NCI-H1048 (cell line): ENCODE measurements at places on chromosomes 1 and 21.
A peak's percentile ranks its signal among the peaks of the same experiment; 100 is the strongest.

- DNase-seq = no peak
Measured at GRCh38 chr1:184425449-184426277, 38.8 kb downstream of the C1orf21 start.

DNA sequence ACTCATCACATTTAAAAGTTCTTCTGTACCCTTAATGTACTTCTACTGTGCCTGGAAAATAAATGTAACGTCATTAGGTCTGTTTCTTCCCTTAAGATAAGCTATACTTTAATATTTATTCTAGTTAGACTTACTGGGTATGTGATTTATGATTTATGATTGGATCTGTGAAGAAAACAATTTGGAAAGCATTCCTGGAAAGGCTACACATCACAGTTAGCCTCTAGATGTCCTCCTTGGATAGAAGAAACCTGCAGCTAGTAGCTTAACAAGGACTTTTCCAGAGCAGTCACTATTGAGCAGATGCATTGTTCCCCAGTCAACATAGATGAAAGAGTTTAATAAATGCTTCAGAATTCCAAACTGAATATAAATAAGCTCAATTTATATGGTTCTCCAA, 22.2 kb upstream of the ABL2 start:
- DNase-seq = no peak

- DNase-seq = no peak
Measured at GRCh38 chr1:16158993-16159831, 3.3 kb upstream of the EPHA2 start.

GRCh38 chr1:3585940-3586568, 25.3 kb downstream of the MEGF6 start:
- DNase-seq = no peak

DNA sequence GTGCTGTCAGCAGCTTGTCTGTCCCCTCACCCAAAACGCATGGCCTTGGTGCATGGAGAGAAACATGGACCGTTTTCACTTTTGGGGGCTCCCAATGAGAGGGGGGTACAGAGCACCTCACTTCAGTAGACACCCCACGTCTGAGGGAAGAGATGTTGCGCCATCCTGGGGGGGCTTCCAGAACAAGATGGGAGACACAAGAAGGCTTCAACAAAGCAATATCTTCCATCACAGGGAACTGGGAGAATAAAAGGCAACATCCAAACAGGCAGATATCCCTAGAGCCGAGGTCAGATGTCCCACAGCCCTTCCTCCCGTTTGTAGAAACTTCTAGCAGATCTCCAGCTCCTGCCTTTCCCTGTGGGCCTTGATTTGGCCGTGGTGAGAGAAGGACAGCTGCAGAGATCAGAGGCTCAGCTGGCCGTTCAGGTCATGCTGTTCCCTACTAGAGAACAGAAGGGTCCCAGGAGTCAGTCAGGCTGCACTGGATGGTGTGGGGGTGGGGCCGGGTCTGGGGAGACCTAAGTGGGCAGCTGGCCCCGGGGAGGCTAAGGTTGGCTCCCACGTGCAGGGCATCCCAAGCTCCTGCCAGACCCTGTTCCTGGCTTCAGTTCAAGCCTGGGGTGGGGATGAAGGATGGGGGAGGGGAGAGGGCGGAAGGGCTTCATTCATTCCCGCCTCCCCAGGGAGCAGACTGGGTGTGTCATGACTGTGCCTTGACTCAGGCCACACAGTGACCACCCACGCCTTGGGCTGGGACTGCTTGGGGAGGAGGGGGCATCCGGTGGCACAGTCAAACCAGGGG, 4.4 kb downstream of the PLOD1 start:
- DNase-seq = no peak

GRCh38 chr1:18211764-18212163, 104.2 kb downstream of the IGSF21 start:
- no peak for DNase-seq

- DNase-seq = no peak
Measured at GRCh38 chr1:49346767-49347349, 570.2 kb upstream of the BEND5 start.

DNA sequence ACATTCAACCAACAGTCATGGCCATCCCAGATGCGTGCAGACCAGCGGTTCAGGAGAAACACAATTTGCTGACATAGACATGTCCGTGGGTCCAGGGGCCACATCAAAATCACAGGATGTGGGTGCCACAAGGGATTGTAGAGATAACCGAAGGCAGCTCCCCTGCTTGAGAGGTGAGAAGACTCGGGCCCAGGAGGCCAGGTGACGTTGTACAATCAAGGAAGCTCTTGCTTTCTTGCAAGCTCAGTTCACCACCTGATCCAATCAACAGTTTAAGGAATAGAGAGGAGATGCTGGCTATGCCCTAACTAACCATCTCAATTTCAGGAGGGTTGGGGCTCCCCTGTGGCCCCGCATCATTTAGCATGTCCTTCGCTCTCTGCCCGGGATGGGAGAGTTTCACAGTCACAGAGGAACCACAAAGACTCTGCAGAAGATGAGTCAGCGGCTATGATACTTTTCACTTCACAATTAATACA, 19.5 kb downstream of the UBASH3A start:
- DNase-seq = no peak

DNA sequence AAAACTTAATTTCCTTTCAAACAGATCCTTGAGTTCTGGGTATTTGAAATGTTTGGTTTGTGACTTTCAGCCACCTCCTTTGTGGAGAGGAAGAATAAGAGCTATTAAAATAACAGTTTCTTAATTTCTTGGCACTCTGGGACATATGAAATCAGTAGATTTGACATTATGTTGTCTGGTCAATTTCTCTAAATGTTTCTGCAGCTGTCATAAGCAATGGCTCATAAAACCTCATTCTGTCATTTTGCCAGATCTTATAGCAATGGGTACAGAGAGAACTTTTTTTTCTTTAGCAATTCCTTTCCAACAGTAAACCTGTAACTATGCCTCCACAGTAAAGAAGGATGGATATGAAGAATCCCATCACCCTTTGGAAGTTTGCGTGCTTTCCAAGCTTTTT, 52.6 kb downstream of the LAMC1 start:
- no peak for DNase-seq

DNA sequence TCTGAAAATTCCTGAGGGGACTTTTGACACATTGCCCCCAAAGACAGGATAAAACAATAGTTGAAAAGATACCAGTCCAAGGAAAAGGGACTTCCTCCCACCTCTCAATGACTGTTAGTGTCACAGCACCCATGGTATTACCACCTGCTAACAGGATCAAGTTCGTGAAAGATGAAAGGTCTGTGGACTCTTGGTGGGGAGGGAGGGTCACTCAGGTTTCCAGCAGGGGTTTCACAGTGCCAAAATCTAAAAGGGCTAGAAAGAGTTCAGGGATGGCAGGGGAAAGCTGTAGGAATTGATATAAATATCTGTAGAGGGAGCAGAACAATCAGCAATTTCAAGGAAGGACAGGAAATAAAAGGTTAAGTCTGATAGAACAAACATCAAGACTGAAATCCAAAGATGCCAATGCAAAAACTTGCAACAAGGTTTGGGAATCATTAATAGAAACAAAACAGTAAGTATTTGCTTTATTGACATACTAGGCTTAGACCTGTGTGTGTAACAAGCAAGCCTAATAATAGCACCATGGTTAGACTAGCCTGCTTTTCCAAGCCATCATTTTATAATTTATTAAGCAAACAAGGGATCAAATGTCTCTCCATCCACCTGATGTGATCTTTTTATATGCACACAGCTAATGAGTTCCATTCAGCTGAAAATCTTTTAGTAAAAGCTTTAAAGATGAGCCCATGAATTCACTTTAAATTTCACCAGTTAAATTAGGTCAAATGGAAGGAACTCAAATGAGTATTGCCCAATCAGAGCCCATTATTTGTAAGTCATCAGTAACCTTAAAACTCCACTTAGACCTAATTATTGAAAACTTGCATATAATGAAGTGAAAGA, 3.7 kb downstream of the MCL1 start:
- no peak for DNase-seq

DNA sequence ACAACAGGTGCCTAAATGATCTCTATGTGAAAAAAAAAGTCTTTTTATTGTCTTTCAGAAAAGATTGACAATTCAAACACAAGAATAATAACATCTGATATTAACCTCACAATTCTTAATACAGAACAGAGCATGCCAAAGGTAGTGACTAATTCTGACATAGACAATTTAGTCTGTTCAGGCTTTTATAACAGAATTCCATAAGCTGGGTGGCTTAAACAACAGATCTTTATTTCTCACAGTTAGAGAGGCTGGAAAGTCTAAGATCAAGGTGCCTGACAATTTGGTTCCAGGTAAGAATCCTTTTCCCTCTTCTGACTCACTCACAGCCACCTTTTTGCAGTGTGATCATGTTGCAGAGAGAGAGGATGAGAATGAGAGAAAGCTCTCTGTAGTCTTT, 27.0 kb downstream of the DPYD start:
- DNase-seq = no peak

- no peak for DNase-seq
Measured at GRCh38 chr1:46522184-46522968, 29.1 kb downstream of the KNCN start.

GRCh38 chr1:10745383-10745782, 51.1 kb downstream of the CASZ1 start:
- no peak for DNase-seq

GRCh38 chr1:91754348-91754747, 131.6 kb downstream of the TGFBR3 start:
- no peak for DNase-seq

DNA sequence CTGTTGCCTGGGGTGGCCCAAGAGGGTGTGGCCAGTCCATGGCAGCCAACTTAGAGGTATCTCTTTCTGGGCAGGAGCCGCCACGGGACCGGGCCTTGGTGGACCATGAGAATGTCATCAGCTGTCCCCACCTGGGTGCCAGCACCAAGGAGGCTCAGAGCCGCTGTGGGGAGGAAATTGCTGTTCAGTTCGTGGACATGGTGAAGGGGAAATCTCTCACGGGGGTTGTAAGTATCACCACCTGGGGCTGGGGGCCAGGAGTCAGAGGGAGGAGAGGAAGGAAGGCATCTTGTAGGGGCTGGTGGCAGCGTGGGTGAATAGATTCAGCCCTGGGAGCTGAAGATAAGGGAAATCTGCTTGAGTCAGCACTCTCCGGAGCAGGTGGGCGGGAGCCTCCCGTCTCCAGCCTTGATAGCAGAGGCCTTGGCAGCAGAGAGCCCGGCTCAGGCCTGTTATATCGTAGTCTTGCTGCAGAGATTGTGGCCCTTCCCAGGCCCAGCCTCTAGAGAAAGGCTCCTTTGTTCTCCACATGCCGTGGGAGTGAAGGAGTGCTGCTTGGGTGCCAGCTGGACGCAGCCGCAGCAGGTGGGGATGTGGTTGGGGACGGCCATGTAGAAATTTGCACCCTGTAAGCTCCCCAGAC, 25.4 kb downstream of the PHGDH start:
- DNase-seq = no peak

GRCh38 chr1:172482044-172482443, 38.2 kb upstream of the PIGC start:
- DNase-seq = no peak

DNA sequence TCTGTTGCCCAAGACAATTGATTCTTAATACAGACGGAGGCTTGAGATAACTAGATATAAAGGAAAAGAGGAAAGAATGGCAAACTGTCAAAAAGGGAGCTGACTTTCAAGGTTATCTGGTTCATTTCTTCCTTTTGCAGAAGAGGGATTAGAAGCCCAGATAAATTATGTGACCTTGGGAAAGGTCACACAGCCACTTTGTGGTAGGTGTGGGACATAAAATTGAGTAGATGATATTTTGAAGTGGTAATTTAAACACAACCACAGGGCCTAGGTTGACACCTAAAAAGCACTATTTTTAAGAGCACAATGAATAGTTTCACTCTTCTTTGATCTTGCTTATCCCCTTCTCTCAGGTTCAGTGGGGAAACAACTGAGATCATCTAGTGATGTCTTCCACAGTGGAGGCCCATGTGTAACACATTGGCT, 16.9 kb upstream of the KIAA0040 start:
- no peak for DNase-seq

DNA sequence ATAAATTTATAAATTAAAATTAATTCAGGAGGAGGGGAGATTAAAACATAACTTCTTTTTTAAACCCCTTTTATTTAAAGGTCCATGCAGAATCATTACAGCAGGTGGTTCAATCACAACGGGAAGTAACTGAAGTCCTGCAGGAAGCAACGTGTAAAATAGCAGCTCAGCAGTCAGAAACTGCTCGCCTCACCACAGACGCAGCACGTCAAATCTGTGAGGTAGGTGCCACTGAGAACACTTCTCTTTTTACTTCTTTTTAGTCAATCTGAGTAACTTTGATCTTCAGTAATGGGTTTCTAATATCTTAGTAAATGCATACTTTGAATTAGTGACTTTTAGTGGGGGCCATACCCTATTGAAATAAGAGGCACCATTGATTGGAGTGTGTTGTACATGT, 87.0 kb downstream of the CEP350 start:
- DNase-seq = no peak

- DNase-seq = peak; percentile 60
Measured at GRCh38 chr1:22025368-22026155, 24.1 kb downstream of the CELA3A start.

GRCh38 chr1:228332797-228333738, 73.6 kb downstream of the TRIM11 start:
- DNase-seq = no peak

GRCh38 chr1:164250365-164250764, 308.6 kb upstream of the PBX1 start:
- no peak for DNase-seq

GRCh38 chr1:184472136-184472535, 85.3 kb downstream of the C1orf21 start:
- DNase-seq = no peak

DNA sequence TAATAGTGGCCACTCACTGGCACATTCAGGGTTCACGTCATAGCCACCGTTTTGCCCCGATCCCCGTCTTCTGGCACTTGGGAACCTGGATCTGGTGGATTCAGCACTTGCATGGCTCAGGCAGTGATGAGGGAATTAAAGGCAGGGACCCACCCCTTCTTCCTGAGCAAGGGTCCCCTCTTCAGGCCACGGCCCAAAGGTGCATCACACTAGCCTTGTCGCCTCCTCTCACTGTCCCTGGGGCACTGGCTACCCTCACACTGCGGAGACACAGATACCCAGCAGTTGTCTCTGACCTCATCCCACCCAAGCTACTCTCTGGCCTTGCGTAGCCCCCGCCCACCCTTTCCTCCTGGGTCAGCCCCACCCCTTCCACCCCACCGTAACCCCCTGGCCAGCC, 19.9 kb upstream of the LDLRAP1 start:
- no peak for DNase-seq

DNA sequence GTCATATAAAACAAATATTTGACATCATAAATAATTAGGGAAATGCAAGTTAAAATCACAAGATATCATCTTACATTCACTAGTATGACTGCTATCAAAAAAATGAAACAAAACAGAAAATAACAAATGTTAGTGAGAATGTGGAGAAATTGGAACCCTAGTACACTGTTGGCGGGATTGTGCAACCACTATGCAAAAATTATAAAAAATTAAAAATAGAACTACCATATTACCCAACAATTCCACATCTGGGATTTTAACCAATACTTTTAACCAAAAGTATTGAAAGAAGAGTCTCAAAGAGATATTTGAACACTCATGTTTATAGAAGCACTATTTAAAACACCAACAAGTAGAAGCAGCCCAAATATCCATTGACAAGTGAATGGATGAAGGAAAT, 797.2 kb upstream of the ADAMTS5 start:
- no peak for DNase-seq
